ENCODE measurements at places on chromosomes 13 and 19. TPM values are rescaled to one million over a fixed set of nuclear protein-coding genes. Genes with fewer than 3 reads are reported as not detected.

GRCh38 chr13:90068658-90069057, 1278.8 kb upstream of the MIR17HG start:
- DNase-seq, result no peak

DNA sequence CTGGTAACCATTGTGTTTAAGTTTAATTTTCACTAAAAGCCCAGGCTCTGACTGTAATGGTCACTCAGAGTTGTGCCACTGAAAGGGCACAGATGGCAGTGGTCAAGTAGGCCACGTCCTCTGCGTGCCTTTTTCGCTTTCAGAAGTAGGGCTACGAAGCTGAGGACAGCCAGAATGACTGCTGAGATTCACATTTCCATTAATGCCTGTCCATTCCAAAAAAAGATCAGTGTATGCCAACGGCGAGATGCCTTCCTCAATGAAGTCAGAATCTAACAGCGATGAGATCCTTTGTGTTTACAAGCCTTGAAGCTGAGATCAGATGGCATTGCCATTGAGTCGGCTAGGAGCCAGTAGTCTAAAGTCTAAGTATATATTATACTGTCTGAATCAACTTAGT, 311.3 kb downstream of the FGF14 start:
- no peak for DNase-seq

DNA sequence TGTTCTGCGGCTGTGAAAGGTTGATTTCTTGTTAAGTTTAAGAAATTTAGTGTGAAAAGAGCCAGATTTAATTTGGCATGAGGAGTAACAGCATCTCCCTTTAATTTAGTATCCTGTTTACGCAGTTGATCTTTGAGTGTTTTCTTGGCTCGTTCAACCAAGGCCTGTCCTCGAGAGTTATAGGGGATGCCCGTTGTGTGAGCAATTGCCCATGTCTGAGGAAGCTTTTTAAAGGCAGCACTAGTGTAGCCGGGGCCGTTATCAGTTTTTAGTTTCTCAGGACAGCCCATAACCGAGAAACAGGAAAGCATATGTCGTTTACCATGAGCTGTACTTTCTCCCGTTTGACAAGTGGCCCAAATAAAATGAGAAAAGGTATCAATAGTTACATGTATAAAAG, 47.5 kb upstream of the ZNF43 start:
- no peak for DNase-seq

DNA sequence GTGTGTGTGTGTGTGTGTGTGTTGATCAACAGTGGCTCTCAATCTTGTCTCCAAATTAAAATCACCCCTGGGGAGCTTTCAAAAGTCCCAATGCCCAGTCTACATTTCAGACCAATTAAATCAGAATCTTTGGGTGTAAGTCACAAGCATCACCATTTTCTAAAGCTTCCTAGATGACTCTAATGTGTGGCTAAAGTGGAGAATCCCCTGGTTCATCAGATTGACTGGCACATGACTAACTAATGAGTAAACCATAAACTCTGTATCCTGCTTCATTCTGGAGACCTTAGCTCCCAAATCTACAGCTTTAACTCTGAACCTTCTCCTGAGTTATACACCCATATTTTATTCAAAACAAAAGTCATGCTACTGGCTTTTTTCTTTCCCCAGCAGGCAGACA, 131.3 kb downstream of the SUCLA2 start:
- DNase-seq, result no peak

DNA sequence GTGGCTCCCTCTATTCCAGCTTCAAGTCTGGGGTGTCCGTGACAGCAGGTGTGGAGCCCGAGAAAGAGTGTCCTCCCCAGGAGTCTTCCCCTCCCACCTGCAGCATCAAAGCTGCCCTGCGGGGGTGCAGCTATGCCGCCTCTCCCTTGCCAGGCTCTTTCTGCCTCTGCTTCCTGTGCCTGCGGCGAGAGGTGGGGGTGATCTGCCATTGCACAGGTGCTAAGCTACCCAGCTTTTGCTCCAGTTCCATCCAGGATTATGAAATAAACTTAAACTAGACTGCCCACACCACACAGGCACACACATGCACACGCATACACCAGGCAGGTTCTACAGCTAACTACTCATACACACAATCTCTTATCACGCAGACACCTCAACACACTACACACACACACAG, 104.7 kb upstream of the CLDN10 start:
- DNase-seq, result no peak

TNNI3 gene
- total RNA-seq, result not detected

UQCR11 gene
- 97.2 TPM for total RNA-seq

- DNase-seq, result no peak
Measured at GRCh38 chr13:44340508-44340907, 33.1 kb upstream of the SERP2 start.

- no peak for DNase-seq
Measured at GRCh38 chr19:30386551-30387143, 14.5 kb downstream of the ZNF536 start.

GRCh38 chr19:8631425-8631819, 989 bp downstream of the NFILZ start:
- no peak for DNase-seq

DNA sequence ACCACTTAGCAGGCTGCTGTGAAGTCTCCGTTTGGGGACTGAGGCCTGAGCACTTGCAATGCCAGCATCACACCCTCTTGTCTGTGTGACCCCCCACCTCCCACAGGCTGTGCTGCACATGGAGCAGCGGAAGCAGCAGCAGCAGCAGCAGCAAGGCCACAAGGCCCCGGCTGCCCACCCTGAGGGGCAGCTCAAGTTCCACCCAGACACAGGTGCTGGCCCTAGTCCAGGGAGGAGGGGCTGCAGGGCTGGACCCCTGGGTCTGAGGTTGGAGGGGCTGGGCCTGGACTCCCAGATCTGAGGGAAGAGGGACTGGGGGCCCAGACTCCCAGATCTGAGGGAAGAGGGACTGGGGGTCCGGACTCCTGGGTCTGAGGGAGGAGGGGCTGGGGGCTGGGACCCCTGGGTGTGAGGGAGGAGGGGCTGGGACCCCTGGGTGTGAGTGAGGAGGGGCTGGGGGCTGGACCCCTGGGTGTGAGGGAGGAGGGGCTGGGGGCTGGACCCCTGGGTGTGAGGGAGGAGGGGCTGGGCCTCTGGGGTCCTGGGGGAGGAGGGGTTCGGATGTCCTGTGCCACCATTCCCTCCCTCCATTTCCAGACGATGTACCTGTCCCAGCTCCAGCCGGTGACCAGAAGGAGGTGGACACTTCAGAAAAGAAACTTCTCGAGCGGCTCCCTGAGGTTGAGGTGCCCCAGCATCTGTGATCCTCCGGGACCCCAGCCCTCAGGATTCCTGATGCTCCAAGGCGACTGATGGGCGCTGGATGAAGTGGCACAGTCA, 11.6 kb upstream of the DHDH start:
- no peak for DNase-seq

GPR42 gene
- total RNA-seq, result not detected

DNA sequence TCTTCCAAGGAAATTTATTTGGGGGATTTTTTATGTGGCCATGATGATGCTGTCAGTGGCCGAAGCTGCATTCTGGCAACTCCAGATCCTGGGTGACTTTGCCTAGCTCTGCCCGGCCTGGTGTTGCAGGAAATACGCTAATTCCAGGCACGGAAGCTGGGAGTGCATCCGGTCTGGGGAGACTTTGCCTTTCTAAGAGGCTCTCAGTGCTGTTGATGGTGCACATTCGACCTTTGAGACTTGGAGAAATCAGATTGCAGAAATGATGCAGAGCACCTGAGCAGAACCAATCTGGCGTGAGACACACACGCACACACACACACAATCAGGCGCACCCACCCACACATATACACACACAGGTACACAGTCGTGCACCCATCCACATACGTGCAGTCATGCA, 5.9 kb upstream of the TMEM255B start:
- DNase-seq, result no peak

DNA sequence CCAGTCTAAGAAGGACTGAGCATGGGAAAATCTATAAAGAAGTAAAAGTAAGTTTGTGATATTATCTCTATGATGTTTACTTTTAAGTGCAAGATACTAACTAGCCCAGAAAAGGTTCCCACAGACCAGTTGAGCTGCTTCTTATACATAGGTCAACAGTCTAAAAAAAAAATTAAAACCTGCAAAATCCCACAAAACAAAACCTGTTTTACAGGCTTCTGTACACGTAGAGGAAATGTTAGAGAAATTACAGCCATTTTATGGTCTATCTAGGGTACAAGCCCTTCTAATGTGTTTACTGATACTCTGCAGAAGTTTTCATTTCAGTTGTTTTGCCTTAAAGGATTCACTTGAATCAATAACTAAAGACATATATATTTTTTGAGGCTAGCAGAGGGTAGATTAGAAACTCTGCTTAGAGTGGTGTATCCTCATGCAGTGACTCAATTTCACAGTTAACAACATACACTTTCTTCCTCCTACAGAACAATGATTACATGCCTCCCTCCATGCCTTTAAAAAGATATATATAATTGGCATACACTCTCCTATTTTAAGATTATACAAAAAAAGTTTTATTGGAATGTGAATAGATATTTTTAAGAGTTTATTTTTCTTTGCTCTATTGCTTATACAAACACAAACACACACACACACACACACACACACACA, 43.9 kb downstream of the CAB39L start:
- no peak for DNase-seq

GRCh38 chr19:40831502-40832430, 18.5 kb downstream of the CYP2A6 start:
- DNase-seq, result peak; percentile 93

CGB8 gene
- not detected for total RNA-seq

DNA sequence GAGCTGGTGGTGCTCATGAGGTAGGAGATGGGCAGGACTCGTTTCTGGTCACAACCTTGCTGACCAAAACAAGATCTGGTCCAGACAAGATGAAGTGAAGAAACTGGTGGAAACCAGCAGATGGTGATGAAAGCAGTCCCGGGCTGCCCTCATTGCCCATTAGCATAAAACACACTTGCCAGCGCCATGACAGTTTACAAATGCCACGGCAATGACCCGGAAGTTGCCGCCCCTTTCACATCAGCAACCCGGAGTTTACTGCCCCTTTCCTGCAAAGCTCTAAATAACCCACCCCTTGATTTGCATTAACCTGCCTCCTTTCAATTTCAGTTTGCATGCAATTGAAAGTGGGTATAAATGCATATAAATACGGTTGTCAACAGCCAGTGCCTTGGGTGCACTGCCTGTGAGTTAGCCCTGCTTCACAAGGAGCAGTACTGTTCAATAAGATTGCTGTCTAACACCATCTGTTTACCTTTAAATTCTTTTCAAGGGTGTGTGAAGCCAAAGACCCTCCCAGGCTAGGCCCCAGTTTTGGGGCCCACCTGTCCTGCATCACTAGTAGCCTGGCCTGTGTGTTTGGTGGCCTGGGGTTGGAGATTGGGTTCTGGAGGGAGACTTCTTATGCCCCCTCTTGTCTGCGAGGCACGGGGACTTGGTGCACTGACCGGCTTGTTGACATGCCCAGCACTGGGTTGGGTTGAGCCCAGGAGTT, 38.8 kb downstream of the CHST8 start:
- no peak for DNase-seq

DNA sequence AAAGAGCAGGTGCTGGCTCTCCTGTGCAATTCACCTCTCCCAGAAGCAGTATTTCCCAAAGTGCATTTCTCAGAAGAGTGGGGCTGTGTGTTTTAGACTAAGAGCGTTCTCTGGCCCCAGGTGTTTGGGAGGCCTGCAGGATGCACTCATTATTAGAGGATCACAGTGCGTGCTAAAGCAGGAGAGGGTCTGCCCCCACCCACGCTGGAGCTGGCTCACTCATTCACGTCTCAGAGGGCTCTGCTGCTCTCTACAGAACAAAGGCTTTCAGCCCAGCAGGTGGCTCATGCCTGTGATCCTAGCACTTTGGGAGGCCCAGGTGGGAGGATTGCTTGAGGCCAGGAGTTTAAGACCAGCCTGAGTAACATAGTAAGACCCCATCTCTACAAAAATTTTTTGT, 756.7 kb downstream of the UQCRFS1 start:
- no peak for DNase-seq

ZNF132 gene
- 7.8 TPM for total RNA-seq

DNA sequence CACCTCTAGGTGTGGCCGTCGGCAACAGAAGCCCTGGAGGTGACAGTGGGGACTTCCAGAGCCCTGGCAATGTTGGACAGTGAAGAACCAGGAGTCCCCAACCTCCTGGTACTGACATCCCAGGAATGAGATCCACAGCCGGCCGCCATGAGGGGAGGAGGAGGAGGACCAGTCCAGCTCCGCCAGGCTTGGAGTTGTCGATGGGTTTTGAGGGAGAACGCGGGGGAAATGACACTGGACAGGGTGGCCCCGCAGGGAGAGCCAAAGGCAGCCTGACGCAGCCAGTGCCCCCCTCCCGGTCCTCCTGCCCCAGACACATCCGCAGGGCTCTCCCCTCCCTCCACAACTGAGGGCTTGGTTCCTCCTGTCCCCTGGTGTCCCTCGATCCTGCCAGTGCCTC, 57.9 kb downstream of the SPACA7 start:
- DNase-seq, result no peak

ATP4A gene
- total RNA-seq, result not detected

DNA sequence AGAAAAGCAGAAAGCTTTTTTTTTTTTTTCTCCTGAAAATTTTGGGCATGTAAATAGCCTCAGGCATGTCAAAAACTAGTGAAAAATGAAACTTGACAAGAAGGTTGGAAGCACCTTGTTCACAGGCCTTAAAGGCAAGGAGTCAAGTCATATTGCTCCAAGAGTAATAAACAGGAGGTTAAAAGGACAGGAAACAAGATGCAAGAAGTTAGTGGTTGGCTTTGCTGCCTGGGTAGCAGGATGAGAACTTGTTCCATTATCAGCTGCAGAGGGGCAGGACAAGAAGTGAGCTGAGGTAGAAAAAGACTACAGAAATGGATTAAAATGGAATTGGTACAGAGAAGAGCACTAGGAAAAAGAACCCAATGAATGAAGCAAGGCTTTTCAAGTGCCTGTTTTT, 242.6 kb downstream of the DCT start:
- DNase-seq, result no peak

Data from Caki2 (cell line).